ENCODE measurements at places on chromosomes 11 and 22.

- DNase-seq: no peak
Measured at GRCh38 chr22:19932367-19933206, 9.0 kb upstream of the COMT start.

DNA sequence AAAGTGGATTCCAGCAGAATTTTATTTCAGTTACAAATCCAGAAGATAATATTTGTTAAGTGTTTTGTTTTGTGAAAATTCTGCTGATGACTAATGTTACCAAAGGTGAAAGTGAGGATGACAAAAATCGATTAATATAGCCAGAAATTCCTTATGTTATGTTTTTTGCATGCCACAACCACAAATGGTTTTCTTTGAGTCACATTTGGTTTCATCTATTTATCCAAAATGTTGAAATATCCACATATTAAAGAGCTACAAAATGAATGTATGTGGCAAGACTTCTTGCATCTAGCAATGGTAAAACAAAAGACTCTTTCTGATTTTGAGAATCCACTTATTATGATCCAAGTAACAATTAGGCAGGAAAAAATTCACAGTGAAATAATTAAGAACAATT is 150.1 kb upstream of the LRRC4C start:
- DNase-seq: no peak

GRCh38 chr22:23306438-23306921 is 126.2 kb downstream of the BCR start:
- DNase-seq: no peak

- DNase-seq: peak; percentile 67
Measured at GRCh38 chr11:125433454-125434121, 62.5 kb downstream of the FEZ1 start.

GRCh38 chr22:17176715-17177114 is 17.6 kb upstream of the HDHD5 start:
- DNase-seq: no peak

- no peak for DNase-seq
Measured at GRCh38 chr11:117855912-117856651, 20.4 kb downstream of the FXYD6 start.

DNA sequence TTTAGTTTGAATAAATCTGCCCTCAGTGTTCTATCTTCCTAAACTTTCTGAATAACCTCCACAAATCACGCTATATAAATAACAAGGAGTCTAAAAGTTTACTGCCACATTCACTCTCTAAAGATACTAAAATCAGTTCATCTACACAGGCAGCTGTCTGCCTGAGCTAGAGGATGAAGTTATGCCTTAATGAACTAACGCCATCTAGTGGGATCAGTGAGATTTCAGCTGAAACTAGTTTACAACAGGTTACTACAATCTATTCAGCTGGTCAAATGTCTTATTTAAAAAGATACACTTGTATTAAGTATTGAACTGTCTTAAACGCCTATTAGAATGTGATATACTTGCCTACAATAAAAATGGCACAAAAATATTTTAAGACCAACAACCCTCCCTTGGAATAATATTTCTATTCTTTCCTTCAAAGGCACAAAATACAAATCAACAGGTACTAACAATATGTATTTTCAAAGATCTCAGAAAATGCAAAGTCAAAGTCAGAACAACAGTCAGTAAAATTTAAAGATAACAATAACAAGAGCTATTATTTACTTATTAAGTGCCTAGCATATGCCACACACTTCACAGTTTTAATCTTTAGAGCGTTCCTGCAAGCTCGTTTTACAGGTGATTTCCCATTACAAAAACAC is 84.1 kb downstream of the LARGE2 start:
- DNase-seq: peak; percentile 57

- no peak for DNase-seq
Measured at GRCh38 chr11:8247312-8247711, 16.4 kb downstream of the LMO1 start.

DNA sequence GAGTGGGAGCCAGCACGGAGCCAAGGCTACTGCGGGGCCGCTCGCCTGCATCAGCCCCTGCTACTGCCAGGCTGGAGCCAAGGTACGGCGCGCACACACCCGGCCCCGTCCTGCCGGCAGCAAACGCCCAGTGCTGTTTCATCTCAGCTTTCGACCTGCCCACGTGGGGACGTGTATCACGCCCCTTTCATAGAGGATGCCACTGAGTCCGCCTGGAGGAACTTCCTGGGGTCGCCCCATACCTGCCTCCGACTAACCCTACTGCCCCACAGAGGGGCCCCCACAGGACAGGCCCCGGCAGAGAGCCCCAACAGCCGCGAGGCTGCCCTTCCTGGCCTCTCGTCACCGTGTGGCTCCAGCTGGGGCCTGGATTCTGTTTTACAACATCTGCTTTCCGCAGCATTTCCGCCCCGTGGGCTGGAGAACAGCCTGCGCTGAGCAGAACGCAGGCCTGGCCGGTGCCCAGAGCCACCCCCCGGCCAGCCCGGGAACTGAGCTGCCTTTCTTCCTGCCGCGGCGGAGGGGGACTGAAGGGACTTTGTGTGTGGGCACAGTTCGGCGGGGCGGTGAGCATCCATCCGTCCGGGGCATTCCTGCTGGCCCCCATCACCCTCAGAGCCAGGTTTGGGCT is 22.9 kb upstream of the ARHGAP8 start:
- no peak for DNase-seq

DNA sequence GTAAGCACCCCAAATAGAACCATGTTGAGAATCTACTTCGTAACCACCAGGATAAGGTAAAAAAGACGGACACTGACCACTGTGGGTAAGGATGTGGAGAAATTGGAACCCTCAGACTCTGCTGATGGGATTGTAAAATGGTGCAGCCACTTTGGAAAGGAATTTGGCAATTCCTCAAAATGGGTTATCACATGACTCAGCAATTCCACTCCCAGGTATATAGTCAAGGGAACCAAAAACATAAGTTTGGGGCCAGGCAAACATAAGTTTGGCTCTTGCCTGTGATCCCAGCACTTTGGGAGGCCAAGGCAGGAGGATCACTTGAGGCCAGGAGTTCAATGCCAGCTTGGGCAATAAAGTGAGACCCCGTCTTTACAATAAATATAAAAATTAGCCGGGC is 5.1 kb upstream of the CABP2 start:
- DNase-seq: no peak

DNA sequence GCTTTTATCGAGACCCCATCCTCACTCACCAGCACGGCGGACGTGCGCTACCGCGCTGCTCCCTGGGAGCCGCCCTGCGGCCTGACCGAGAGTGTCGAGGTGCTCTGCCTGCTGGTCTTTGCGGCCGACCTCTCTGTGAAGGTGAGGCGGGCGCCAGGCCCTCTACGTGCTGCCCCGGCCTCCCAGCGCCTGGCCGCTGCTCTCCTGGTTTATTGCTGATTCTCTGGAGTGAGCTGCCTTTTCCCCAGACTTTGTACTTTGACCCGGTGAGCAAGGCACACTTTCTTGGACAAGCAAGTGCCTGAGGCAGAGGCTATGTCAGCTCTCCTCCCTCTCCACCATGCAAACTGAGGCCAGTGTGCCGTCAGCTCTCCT is 6.5 kb downstream of the TPCN2 start:
- DNase-seq: peak; percentile 94

GRCh38 chr11:96393753-96394348 is 4.0 kb downstream of the JRKL start:
- peak; percentile 17 for DNase-seq

GRCh38 chr11:59501931-59502330 is 1.4 kb upstream of the OR4D11 start:
- no peak for DNase-seq

DNA sequence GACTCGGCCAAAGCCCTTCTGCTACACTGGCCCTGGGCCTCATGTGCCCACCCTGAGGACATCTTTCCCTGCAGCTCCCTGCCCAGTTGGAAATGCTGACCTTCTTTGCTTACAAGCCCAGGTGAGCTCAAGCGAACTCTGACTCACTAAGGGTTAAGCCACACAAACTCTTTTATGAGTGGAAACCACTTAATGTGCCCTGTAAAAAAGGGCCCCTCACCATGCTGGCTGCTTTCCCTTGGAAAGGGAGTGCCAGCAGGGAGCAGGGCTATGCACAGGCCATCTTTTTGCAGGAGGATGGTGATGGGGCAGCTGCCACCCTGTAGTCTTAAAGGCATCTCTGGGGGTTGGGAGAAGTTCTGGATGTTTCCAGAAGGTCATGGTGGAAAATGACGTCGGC is 18.7 kb downstream of the EHF start:
- no peak for DNase-seq

Data from HuH-7 (cell line).